ENCODE measurements at places on chromosomes 12 and 14.

- no peak for DNase-seq
Measured at GRCh38 chr12:13208533-13209435, 12.3 kb downstream of the EMP1 start.

GRCh38 chr12:49885118-49885517 is 18.6 kb downstream of the FAIM2 start:
- DNase-seq = no peak

DNA sequence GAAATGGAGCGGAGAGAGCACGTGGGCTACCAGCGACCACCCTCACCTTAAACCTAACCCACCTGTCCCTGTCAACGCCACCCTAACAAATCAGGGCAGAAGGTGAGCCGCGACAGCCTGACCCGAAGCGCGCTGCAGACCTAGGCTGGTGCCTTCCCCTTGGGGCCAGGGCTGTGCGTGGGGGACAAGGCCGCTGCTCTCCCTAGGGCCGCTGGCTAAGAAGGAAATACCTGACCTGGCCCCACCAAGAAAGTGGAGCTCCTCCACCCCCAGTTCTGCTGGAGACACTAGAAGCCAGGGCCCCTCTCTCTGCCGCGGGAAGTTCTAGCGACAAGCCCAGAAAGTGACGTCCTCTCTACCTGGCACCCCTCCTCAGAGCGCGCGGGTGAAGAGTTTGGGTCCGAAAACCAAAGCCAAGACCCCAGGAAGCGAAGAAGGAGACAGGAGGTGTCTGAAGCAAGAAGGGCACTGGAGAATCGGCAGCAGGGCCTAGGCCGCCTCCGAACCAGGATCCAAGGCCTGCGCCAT is 7.5 kb downstream of the SIX1 start:
- DNase-seq = no peak

DNA sequence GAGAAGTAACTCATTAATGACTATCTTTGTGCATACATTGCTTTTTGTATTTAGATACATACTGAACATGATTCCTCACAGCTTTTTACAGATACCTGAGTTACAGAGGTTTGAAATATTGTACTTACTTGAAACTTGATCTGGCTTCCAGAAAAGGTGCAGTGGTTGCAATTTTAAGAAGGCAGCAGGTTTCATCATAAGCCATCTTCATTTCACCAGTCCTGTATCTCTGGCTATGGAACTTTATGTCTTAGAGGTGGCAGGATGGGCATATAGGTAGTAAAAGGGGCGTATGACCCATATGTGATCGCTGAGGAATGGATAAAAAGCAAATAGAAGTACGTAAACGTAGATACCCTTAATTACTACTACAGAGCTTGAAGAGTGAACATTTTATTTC is 13.7 kb downstream of the ZBTB1 start:
- no peak for DNase-seq

DNA sequence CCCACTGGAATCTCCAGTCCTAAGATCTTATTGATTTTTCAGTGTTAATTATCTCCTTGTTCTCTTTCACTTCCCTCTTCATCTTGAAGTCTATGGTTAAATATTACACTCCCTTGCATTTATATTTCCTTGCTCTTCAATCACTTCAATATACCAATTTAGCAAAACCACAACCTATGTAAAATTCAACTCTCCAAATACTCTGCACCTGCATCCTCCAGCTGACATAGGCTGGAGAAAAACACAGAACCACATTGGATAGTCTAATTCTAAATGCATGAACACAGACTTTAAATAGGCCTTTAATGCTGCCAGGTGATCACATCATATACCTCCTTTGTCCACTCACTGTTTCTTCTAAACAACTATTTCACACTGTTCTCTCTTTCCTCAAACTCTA is 253.8 kb upstream of the GARIN6 start:
- no peak for DNase-seq

DNA sequence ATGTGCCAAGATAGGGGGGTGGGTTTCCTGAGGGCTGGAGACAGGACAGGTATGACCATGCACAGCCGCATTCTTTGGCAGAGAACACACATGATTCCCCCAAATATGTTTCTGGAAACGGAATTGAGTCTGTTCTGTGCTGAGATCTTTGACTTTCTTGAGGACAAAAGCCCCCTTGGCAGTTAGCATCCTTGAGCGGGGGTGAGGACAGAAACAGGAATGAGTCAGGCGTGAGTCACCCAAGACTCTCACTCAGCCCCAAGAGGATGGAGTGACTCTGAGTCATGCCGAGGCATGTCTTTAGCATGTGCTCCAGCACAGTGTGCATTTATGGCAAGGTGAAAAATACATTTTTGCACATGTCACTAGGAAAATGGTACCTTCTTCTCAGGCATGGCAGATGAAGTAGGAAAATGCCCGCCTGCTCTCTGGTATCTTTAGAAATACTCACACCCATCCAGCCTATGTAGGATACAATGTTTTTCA is 52.1 kb downstream of the DAD1 start:
- peak; percentile 68 for DNase-seq

DNA sequence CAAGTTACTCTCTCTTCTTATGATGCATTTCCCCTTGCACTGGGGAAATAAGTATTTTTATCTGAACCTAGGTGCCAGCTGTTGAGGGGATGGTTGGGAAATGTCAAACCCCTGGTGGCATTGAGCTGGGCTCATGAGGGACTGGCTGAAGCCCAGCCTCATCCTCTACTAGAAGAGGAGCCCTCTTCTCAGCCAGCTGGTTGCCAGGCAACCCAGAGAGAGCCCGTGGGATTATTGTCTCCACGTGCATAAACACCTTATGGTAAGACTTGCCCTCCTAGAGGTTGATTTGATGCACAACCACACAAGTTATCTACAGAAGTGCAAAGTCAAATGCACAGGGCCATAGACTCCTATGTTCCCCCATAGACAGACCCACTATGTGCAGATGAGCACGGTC is 89.8 kb downstream of the WSCD2 start:
- no peak for DNase-seq

- no peak for DNase-seq
Measured at GRCh38 chr12:85309125-85309566, 29.1 kb downstream of the ALX1 start.

Measured in activated CD4-positive, CD25-positive, alpha-beta regulatory T cell treated with anti-CD3 and anti-CD28 coated beads, Interleukin-2, amount 50 U/mL, for 16 hours (primary cell).